ENCODE measurements at places on chromosomes 13 and 19.

GRCh38 chr19:12639901-12640613 lies 26.5 kb downstream of the MAN2B1 start:
- DNase-seq: no peak

DNA sequence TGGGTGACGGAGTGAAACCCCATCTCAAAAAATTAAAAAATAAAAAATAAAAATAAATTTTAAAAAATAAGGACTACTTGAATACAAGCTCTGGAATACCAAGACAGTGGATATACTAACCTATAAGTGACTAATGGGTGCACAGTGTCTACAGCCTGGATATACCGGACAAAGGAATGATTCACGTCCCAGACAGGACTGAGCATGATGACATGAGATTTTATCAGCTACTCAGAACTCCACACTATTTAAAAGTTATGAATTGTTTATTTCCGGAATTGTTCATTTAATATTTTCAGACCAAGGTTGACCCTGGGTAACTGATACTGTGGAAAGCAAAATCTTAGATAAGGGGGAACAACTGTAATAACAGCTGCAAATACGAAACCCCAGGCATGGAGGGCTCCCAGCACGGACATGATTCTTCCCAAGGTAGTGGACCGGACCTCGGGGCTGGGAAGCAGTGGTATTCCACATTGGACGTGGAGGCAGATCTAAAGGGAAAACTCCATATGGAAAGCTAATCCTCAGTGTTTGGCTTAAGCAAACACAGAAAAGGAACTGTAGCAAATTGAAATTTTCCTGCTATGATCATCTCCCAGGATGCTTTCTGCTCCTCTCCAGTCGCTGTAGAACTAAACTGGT lies 102.6 kb upstream of the TSHZ3 start:
- no peak for DNase-seq

GRCh38 chr13:30565658-30566057 lies 52.1 kb upstream of the USPL1 start:
- no peak for DNase-seq

DNA sequence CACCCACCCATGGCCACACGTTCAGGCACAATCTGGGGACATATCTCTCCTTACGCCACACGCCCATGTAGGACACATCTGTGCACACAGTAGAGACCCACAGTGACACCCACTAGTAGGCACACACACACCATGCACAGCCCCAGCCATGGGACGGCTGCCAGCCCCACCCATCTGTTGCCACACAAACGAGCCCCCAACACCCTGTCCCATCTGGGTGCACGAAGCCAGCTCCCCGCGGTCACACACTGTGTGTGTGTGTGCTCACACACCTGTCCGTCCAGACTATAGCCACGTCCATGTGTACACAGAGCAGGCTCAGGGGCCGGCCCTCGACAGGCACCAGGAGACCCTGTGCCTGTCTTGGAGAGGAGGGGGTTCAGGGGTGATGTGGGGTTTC lies 10.6 kb downstream of the ERFL start:
- DNase-seq: no peak

- DNase-seq: no peak
Measured at GRCh38 chr13:112845511-112846144, 123.4 kb upstream of the MCF2L start.

DNA sequence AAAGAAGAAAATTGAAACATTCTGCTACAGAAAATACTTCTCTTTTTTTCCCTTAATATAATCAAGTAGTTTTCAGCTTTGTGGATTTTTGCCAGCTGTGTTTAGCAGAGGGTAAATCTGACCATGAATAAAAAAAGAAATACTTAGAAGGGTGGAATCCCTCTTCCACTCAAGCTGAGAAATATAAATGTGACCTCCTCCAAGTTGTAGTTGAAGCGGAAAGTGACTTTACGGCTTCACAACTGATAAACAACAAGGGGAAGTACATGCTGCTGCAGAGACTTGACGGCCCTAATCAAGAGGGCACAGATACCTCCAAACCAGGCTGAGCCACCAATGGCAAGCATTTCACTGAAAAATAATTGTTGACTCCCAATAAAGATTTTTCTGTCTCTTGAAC lies 785.0 kb downstream of the SLITRK5 start:
- DNase-seq: no peak

GRCh38 chr13:44351505-44351854 lies 22.1 kb upstream of the SERP2 start:
- no peak for DNase-seq

GRCh38 chr13:23851106-23851505 lies 38.1 kb downstream of the MIPEP start:
- no peak for DNase-seq

DNA sequence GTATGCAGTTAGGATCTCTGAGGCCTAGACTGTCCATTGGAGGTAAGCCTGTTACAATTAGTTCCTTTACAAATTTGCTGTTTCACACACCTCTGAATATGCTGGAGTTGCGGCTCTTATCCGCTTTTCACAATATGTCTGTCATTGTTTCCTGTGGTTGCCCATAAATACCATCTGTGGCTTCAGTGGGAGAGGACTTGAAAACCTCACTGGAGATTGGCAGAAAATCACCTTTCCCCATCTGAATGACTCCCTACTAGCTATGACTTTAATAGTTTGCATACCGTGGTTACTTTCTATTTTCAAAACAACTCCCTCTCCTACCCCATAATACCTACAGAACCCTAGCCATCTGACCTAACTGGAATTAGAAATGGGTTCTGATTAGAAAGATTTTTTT lies 454.3 kb downstream of the PCDH17 start:
- no peak for DNase-seq

DNA sequence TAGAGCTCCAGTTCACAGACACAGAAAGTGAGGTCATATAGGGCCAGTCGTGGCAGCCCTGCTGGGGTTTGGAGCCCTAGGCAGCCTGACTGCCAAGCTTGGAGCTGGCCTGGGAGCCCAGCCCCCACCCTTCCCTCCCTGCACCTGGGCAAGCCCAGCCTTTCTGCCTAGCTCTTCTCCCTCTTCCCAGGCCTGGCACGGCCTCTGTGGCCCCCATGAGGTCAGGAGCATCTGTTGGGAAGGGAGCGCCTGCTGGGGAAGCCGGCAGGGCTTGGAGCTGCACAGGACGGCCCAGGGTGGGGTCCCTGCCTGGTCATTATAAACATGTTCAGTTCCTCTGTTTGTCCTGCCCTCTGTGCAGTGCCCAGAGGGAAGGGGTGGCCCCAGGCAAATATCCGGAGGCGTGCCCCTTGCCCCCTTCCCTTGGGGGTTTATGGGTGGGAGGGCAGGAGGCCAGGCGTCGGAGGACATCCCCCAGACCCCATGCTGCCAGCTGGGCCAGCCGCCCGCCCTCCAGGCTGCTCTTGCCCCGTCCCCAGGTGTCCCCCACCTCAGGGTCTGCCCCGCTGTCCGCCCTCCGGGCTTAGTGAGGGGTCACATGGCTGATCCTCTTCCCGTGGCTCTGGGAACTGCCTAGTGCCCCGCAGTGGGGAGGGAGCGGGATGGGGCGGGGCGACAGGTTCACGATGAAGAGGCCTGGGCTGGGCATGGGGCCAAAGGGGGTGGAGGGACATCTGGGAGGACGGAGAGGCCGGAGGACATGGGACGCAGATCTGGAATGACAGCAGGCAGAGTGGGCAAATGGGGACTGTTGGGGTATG lies 30.0 kb upstream of the NCCRP1 start:
- DNase-seq: peak; percentile 50

GRCh38 chr13:113901642-113902041 lies 37.8 kb upstream of the GAS6 start:
- no peak for DNase-seq

- DNase-seq: no peak
Measured at GRCh38 chr13:98022210-98022609, 68.7 kb downstream of the IPO5 start.

Measured in T47D (cell line).